ENCODE measurements at places on chromosomes 5 and 9.

DNA sequence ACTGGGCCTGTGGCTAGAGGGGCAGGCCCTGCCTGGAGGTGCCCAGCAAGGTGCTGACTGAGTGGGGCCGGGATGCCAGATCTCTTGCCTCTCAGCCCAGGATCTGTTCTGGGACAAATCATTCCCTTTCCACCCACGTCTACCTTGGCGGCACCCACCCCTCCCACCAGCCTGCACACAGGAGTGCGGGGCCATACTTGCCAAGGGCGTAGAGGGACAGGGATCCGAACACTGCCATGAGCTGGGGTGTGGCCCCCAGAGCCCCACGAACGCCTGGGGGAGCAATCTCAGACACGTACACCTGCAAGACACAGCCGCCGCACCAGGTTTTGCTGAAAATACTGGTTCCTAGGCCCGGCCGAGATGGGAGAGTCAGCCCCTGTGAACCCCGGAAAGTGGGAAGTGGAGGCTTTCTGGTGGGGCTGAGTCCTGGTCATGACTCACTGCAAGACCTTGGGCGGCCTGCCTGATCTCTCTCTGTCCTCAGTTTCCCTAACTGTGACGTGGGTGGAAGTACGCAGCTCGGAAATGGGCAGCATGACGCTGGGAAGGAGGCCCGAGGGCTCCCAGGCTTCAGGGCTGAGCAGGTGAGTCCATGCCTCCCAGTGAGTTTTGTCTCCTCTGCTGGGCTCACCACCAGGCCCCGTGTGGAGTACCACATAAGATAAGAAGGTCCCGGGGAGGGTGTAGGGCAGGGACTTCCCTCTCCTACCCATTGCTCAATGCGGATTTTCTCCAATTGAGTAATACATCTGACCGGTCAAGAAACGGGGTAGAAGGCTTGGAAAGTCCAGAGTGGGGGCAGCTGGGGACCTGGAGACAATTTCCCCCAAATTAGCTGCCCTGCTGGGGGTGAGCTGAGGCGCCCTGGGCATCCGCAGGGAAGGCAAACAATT lies 2.6 kb downstream of the SLC2A6 start:
- DNase-seq, result no peak

- no peak for DNase-seq
These were observed 29.6 kb downstream of the ARHGEF28 start for GRCh38 chr5:73655521-73656160.

GRCh38 chr9:123354806-123355508 lies 1.0 kb upstream of the CRB2 start:
- DNase-seq, result peak; percentile 28

DNA sequence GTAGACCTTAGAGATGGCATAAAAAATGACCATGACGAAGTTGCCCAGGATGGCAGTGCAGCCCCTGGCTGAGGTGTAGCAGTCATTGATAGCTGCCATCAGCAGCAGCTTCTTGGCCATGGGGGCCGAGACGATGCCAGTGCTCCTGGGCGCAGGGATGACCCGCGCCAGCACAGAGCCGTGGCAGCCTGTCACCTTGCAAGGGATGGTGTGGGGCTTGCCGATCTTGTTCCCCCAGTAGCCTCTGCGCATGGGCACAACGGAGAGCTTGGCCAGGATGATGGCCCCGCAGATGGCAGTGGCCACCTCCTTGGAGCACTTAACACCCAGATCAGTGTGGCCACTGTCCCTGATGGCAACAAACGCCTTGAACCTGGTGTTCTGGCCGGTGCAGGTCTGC lies 2.1 kb upstream of the PGGT1B start:
- no peak for DNase-seq

DNA sequence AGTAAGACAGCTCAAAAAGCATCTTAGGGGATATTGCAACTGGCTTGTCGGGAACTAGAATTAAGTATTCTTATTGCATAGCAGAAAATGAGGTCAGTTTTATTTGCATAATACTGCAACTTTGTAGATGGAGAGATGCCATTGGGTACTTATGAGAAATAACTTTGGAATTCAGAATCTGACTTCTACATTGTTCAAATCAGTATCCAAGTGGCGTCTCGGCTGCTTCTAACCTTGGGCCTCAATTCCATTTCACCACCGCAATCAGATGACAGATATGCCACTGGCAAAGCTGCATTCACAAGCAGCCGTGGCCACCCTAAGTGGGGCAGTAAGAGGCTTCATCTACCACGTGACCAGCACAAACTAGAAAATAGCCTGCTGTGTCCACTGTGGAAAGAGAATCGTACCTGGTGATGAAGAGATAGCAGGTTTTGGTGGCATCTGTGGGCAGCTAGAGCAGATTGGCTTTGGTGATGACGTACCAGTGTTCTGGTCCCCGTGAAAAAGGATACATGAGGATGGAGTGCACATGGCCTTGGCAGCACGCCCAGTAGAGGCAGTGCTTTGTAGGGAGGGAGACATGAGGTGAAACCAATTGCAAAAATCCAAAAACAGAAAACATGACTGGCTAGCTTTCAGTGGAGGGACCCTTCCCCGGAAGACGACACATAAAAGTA lies 116.6 kb downstream of the KLHL3 start:
- peak; percentile 47 for DNase-seq

- no peak for DNase-seq
These were observed 141.9 kb upstream of the IER5L start for GRCh38 chr9:129319938-129320481.

DNA sequence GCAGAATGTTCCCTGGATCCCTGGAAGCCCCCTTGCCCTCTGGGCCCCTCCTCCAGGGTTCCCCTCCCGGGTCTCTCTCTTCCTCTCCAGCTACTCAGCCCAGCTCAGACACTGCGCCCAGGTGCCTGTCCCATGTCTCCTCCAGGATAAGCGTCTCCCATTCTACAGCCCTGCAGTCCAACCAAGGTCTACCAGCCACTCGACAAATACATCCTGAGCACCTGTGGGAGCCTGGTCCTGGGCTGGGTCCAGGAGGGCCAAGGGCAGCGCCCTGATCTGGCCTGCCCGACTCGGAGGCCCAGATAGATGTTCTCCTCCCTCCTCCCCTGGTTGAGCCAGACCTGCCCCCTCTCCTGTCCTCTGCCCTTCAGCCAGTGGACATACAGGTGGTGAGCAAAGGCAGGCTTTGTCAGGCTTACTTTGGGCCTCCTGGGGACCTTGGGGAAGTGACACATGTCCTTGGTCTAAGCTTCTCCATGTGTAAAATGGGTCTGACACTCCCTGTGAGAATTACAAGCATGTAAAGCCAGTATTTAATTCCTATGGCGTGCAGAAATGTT lies 1.4 kb downstream of the FLT4 start:
- DNase-seq, result no peak

DNA sequence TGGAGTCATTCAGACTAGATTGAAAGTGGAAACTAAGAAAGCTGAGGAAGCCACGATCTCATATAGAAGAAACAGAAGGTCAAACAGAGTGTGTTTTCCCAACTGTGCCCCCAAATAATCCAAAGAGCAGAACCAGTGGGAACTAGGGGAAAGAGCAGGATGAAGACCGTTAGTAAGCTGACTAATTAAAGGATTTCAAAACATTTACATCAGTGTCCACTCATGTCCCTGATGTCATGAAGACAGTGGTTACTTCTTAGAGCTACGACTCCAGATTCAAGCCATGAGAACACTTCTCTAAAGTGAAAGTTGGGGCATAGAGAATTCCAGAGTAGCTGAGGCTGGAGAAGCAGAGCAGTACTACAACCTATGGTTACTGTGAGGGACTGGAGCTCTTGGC lies 119.6 kb upstream of the SLC12A2 start:
- no peak for DNase-seq

DNA sequence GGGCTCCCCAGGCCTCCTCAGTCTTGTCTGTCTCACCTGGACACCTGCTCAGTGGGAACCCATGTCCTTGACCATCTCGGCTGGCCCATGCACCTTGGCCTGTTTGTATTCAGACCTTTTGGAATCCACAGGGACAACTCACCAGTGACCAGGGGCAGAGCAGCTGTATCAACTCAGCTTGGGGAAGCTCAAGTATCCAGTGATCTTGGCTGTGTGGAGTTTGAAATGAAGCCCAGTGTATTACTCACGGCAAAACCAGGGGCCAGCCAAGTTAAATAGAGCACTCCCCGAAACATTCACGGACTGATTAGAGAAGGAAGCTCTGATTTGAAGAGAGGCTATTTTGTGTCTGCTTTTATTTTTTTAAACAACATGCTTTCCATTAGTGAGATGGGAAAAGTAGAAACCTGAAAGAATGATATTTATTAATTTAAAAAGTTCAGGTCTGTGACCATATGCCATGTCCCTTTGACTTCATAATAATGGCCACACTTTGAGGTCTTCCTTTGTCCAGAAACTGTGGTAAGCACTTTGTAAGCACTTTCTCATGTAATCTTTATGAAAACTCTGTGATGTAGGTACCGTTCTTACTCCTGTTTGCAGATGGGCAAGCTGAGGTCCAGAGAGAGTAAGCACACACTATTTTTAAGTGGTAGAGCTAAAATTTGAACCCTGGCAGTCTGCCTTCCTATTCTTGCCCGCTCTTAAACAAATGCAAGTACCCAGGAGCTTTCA lies 656.5 kb downstream of the BNC2 start:
- no peak for DNase-seq

DNA sequence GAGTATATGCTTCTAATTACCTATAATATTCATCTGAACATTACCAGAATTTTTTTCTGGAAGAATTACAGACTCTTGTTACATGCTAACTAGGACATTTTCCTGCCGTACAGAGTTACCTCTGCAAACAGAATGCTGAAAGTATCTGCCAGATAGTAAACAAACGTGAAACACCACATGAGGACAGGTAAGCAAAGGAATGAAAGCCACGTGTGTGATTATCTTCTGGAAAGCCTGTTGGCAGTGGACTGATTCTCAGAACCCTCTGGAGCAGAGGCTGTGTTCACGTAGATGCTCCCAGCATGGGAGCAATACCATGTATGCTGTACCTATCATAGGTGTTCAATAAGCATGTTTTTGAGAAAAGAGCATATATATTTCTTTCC lies 472.6 kb downstream of the ENC1 start:
- no peak for DNase-seq

GRCh38 chr5:130277002-130277401 lies 372.7 kb downstream of the CHSY3 start:
- DNase-seq, result no peak

GRCh38 chr9:36140086-36141084 lies 3.9 kb downstream of the GLIPR2 start:
- DNase-seq, result no peak

DNA sequence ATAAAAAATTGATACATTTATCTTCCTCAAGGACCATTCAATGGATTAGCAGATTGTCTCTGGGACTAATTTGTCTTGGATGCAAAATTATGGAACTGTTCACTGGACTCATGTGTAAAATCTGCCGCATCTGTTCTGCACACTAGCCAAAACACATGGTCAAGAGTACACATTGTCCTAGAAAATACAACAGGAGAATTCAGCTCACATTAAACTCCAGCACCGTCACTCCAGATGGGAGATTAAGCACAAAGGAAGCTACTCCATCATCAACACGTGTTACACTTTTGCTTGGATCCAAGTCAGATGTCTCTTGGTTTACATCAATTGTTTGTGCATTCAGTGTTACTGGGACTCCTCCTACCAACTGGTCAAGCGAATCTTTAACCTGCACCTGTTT lies 28.8 kb downstream of the C5 start:
- DNase-seq, result peak; percentile 0

DNA sequence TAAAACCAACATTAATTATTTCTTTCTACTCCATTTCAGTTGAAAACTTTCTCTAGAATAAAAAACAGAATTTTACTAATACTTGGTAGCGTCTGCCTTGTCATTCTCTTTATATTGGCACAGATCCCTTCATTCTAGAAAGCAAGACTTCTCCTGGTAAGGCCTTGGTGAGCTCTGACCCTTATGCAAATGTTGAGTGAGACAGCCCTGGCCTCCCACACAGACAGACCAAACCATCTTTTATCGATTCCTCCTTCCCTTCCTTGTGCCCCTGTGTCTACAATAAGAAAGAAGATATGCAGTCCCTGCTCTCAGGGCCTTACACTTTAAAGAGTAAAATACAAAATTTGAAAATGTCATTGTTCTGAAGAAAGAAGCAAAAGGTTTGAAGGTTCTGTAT lies 262.2 kb downstream of the EFNA5 start:
- no peak for DNase-seq

GRCh38 chr9:29769019-29769418 lies 2195.7 kb upstream of the C9orf72 start:
- no peak for DNase-seq

- no peak for DNase-seq
These were observed 27.6 kb upstream of the ADRB2 start for GRCh38 chr5:148798786-148799185.

GRCh38 chr5:45622365-45622764 lies 73.8 kb downstream of the HCN1 start:
- no peak for DNase-seq

DNA sequence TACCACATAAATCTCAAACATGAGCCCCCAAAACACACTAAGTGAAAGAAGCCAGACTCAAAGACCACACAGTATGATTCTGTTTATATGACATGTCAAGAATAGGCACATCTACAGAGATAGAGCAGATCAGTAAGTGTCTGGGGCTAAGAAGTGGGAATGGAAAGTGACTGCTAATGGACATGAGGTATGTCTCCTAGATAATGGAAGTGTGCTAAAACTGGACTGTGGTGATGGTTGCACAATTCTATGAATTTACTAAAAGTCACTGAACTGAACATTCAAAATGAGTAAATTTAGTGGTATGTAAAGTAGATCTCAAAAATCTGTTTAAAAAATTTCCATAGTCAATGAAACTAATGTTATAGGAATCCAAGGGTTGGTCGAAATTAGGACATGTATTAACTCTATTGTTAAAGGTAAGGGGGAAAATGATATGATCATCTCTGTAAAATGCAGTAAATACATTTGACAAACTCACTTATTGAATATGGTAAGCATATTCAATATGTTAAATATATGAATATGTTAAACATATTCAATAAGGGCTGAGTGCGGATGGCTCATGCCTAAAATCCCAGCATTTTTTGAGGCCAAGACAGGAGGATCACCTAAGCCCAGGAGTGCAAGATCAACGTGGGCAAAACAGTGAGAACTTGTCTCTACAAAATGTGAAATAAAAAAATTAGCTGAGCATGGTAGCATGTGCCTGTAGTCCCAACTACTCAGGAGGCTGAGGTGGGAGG lies 51.7 kb downstream of the NUP155 start:
- DNase-seq, result no peak

- DNase-seq, result no peak
These were observed 612.7 kb downstream of the TLR4 start for GRCh38 chr9:118316831-118317343.

DNA sequence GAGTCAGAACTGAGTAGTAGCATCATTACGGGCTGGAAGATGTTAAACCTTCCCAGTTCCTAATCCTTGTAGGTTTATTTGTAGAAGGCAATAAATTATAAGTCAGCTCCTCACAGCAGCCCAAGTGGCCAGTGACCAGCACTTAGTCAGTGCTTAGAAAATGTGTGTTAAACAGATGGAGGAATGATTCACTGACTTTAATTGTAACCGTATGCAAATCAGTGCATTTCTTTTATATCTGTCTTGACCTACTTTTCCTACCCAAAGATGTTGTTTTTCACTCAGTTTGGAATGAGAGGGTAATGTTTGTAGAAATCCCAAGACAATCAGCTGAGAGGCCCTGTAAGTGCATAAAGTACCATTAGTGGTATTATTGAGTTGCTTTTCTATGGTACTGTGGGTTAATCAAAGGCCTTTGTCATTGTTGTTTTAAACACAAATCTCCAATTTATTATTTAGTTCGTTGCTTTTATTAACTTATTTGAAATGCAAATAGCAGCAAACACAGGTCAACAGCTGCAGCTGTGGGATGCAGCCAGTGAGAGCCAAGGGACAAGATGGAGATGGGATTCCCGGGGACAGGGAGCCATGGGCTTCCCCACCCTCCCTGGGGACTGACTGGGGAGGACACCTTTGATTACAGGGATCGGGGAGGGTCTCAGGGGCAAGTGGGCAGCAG lies 49.8 kb downstream of the MAP1B start:
- DNase-seq, result no peak

GRCh38 chr9:108681851-108682590 lies 173.8 kb downstream of the ACTL7B start:
- DNase-seq, result no peak
